ENCODE measurements at places on chromosomes 5 and 9.

DNA sequence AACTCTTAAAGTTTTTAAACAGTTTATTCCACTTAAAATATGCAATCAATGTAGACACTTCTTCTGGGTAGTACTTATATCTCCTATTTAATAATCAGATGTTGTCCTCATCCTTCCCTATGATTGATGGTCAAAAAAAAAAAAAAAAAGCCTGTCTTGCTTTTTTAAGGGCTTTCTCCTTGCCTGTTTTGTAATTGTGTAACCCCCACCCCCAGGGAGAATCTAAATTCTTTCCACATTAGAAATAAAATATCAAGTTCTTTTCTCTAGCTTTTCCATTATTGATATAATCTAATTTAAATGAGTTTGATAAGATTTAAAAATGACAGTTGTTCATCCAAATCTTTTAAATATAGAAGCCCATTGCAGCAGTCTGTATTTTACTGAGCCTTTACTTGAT, 119.7 kb downstream of the CHSY3 start:
- DNase-seq = no peak

DNA sequence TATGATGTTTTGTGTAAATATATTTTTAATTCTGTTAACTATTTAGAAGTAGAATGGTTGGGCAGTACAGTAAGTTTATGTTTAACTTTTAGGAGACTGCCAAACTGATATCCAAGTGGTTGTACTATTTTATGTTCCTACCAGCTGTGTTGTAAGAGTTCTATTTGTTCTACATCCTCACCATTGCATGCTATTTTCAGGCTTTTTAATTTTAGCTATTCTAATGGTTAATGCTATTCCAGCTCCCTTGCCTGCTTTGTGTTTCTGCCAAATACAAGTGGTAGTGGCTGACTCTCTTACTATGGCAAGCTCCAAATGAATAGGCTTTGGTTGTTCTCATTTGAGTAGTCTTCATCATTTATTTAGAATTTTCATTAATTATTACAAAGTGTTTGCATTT, 476.4 kb downstream of the KIF4B start:
- no peak for DNase-seq

- DNase-seq = no peak
Measured at GRCh38 chr5:105218018-105218417, 1655.4 kb upstream of the NUDT12 start.

DNA sequence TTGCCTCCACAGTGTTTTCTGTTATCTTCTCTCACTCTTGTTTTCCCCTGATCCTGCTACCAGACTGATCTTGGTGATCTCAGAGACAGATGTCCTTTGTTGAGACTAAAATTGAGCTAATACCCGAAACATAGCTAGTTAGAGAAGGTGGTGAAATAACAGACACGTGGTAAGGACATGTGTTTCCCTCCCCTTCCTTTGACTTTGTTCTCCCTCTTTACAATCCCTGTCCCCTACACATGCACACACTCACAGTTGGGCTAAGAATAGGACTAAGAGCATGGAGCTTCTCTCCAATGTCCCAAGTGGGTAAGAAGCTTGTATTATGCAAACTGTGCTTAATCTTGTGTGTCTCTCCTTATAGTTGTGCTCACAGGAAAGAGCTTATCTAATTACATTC, 1603.0 kb upstream of the C9orf72 start:
- DNase-seq = no peak

DNA sequence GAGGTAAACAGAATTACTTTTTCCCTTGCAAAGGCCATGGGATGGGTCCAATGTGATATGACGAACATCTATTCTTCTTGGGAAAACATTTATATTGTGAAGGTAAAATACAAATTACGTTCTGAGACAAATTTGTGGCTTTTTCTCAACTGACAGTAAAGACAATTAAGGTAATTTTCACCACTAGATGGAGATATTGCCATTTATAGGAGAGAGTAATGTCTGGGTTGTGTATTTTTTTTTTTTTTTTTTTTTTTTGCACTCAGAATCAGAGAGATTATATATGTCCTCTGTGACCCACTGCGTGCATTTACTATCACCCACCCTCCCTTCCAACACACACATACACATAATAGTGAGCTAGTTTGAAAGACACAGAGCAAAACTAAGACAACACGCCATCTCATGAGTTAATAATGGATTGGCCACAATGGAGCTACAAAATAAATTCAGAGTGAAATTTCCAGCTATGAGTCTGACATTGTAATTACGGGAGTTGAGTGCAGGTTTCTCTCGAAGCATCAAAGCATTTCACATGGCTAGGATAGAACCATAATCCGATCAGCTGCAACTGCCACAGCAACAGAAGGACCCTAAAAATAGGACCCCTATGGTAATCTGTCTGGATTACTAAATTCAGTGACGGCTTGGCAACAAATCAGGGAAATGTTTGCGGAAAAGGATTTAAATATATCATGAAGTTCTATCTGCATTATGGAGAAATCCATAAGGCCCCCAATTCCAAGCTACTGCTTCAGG, 49.2 kb downstream of the ANXA1 start:
- peak; percentile 15 for DNase-seq

DNA sequence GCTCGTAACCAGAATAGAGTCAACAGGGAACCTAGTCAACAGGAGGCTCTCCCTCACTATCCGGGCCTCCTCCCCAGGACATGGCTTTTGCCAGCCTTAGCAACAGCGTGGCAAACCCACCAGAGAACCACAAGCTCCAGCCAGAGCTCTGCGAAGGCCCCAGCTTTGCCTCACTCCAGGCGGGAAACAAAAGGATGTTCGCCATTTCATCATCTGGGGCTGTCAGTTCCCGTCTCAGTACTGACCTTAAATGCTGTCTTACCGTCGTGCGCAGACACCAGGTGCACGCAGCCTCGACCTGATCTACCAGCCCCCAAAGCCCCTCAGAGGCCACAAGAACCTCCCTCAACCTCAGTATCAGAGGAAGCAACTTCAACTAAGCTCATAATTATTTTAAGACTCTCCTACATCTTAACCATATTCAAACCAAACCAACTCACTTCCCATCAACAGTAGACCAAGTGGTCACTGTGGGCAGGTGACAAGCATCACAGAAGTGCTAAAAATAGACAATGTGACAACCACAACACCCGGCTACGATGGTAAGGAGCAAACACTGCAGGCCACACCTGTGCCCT, 71.4 kb downstream of the SEMA4D start:
- no peak for DNase-seq

DNA sequence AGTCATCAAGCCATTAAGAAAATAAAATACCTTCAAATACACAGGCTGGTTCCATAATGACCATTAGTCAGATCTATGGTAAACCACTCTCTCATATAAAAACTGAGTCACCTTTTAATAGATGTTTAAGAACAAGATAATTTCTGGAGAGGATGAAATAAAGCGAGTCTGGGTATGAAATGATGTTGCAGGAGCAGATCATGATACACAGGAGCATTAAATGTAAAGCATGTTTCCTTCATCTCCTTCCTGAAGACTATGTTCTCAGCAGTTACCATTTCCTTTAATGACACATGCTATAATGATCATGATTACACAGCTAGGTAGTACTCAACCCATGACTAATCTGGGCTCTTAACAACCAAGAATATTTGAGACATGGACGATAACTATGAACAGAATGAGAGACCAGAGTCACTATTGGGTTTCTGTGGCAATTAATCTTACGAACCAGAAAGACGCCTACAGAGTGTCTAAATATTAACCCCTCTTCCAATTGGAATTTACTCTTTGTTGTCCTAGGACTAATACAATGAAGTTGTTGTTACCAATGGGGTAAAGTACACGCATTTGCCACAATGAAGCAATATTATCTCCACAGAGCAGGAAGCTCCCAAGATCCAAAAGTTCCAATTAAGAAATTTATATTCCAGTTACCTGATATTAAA, 105.6 kb downstream of the NR6A1 start:
- DNase-seq = no peak

DNA sequence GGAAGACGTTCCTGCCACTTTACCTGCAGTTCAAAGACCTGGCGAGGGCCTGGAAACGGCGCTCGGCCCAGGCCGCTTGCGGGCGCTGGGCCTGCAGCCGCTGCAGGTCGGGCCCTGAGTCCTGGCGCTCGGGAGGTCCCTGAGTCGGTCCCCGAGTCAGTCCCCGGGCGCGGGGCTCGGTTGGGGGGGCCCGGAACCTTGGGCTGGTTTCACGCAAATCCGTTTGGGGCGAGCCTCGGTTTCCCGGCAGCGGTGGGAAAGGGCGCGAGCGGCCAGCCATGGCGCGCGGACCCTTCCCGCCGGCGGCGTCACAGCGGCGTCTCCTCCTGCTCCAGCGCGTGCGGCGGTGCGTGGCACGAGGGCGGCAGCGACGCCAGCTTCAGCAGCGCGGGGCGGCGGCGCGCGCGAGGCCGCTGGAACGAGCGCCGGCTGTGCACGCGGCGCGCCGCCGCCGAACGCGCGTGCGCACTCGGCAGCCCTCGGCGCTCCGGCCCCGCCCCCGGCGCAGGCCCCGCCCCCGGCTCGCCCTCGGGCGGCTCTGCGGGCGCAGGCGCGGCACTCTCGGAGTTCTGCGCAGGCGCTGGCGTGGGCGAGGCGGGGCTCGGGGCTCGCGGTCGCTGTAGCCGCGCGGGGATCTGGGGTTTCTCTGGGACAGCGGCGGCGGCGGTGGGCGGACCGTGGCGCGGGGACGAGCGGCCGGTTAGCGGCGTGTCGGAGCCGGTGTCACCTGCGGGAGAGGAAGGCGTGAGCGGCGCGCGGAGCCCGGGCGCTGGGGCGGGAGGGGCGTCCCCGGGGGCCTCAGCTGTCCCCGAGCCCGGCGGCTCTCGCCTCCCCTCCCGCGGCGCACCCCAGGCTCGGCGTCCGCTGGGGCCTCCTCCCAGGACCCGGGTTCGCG, 29.9 kb downstream of the EXOC3 start:
- peak; percentile 73 for DNase-seq

GRCh38 chr9:112032009-112032408, 135.4 kb downstream of the UGCG start:
- no peak for DNase-seq

Data from DMS153 (cell line).